ENCODE measurements at places on chromosomes 12 and 14.

DNA sequence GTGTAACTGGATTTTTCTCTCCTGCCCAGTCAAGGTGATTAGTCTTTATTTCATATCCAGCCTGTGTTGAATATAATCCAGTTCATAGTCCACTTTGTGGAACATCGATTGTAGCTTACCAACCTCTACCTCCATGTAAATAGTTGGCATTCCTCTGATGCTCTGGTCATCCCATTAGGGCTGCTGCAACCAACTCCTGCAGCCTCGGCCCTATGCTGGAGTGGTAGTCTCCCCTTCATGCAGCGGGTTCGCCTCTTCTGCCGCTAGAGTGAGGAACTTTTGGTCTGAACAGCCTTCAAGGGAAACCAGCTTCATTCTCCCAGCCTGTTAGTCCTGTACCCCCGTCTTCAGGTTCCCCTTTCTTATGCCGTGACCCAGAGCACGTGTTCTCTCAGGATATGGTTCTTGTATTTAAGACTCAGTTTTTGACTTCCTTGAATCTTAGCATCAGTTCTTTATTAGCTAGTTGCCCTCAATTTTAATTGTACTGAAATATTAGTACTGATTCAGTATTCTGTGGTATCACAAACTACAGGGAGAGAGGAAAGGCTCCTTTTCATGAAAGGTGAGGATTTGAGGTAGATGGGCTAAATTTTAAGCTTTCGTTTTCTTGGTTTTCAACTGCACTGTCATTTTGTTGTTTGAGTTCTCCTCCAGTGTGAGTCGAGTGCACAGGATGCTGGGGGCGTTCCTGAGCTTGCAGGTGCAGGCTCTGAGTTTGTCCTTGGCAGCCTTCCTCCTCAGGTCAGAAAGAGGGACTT is 33.2 kb downstream of the ZNF664 start:
- peak; percentile 85 for ATAC-seq

DNA sequence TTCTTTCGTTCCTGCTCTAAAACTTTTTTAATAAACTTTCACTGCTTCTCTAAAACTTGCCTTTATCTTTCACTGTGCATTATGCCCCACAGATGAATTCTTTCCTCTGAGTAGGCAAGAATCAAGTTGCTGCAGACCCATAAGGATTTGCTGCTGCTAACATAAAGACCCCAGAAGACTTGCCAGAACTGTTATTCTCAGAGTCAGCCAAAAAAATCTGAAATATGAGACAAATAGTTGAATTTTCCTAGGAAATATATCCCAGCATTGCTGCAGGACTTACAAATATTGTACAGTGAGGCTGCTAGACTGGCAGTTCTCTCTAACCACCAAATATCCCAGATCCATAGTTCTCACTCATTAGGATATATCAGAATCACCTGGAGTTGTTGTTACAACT is 349.1 kb upstream of the FLRT2 start:
- ATAC-seq = no peak

- ATAC-seq = no peak
These were observed 157.5 kb downstream of the C12orf75 start for GRCh38 chr12:105487963-105488362.

GRCh38 chr12:95218150-95219133 is 835 bp downstream of the VEZT start:
- peak; percentile 22 for ATAC-seq

GRCh38 chr14:99575043-99576023 is 28.7 kb downstream of the CCDC85C start:
- ATAC-seq = no peak

DNA sequence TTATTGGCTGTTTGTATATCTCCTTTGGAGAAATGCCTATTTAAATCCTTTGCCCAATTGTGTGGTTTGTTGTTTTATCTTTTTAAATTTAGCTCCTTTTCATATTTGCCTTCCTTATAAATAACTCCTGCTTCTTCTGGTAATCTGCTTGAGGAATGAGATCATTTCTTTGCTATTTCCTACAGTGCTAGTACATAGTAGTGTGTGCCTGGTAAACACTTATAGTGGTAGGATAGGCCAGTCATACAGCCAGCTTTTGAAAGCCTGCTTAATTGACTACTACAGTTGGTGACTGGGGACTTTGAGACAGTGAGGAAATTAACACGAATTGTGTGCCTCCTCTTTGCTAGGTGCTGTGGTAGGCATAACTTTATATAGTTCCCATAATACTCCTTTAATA is 68.7 kb downstream of the BORCS5 start:
- ATAC-seq = no peak

DNA sequence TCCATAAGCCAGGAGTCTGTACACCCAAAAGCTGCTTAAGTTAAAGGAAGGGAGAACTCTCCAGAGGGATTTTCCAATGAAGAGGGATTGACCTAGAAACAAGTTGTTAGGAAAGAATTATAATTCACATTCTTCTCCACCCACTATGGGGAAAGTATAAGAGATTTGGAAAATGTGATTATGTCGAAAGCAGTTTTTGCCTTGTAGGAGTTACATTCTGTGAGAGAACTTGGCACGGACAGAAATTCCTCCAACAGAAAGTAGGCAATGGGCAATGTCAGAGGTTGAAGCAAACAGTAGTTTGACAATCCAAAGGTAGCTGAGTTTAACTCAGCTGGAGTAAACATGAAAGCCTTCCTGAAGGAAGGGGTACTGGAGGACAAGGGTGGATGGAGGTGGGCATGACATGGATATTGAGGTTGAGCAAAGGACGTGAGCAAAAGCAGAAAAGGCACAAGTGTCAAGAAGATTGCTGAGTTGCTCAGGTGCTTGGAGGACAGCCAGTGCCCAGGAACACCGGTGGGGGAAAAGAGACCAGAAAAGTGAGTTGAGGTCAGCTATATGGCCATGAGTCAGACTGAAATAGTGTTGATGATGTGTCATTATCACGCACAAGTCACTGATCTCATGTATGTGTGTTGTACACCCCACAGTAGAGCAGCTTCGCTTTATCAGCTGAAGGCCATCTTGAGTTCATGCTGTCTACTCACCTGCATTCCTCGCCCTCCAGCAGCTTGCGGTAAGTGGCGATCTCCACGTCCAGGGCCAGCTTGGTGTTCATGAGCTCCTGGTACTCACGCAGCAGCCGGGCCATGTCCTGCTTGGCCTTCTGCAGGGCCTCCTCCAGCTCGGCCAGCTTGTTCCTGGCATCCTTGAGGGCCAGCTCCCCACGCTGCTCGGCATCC is 4.0 kb downstream of the KRT5 start:
- ATAC-seq = no peak

Data from stimulated activated memory B cell treated with anti-CD40 and anti-IgM and Interleukin-4, amounts not matched to agents 10 μg/mL and 1 μg/mL and 100 μg/mL, for 72 hours (primary cell).